ENCODE measurements at places on chromosomes 11 and 22. TPM values are rescaled to one million over a fixed set of nuclear protein-coding genes. Genes with fewer than 3 reads are reported as not detected.

DNA sequence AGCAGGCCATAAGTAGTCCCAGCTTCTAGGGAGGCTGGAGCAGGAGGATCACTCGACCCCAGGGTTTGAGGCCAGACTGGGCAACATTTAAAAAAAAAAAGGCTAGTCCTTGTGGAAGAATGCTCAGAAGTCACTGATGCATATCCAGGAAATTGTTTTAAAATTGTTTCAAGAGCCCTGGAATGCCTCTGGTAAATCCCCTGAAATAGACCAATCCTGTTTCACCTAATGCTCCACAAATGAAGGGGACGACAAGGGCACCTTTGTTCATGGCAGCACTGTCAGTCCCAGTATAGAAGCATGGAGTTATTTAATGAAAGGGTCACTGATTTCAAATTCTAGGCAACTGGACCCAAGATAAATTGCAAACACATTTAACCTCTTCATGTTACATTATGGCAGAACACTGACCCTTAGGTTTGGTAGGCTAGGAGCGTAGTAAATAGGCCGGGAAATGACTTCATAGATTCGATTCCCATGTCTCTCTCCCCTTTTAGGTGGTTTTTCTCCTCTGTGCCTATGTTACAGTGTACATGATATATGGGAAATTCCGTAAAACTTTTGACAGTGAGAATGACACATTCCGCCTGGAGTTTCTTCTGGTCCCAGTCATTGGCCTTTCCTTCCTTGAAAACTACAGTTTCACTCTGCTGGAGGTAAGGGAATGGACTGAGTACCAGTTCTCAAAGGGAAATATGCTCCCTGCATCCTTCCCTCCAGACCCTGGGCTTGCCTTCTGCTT, 11.4 kb downstream of the KDELR3 start:
- peak; percentile 63 for DNase-seq

- no peak for DNase-seq
Measured at GRCh38 chr11:33935461-33936456, 43.9 kb upstream of the LMO2 start.

DNA sequence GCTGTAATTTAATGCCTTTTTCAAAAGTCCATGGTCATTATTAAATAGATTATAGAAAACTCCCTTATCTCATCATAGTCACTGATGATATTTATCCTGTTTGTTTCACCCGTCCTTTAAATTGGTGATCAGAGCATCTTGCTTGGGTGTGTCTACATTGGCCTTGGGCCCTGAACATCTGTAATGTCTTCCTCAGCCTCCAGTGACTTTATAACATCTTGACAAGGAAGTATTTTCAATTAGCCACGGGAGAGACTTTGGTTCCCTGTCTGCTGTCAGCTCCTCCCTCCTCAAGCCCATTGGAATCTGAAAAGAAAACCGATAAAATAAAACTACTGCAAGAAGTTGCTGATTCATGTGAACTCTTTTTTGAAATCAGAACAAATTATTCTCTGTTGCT, 116.9 kb upstream of the TTC12 start:
- DNase-seq, result no peak

DNA sequence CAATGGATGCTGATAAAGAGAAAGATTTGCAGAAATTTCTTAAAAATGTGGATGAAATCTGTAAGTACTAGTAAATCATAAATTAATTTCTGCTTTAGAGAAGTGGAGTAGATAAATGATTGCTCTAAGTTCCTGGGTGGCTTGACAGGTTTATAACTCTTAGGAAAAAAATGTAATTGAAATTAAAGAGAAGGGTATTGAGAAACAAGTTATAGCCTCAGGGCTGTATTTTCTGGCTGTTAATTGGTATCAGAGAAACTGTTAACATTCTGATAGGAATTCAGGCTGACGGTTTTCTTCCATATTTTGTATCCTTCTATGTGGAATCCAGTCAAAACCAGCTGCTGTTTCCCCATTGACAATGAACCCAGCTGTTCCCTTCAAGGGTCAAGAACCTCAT, 1.9 kb downstream of the TTC12 start:
- no peak for DNase-seq

DNA sequence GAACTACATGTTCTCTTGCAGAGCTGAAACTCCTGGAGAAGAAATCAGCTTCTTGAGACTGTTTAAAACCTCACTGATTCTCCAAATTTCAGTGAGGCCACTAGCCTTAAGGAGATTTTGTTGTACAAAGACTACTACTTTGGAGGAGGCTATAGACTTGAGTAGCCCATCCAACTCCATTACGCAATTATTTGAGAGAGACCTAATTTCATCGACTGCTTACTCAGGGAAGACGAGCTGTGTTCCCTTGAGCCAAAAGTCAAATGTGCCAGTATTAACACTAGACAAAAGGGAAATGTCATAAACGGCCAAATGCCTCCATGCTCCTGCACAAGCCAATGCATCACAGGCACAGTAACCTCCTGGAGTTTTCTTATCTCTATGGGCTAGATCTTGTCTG, 182.8 kb upstream of the SESN3 start:
- no peak for DNase-seq

GRCh38 chr11:36388071-36388470, 92.0 kb downstream of the PRR5L start:
- no peak for DNase-seq

- DNase-seq, result no peak
Measured at GRCh38 chr11:23263466-23263865, 403.2 kb upstream of the CCDC179 start.

DNA sequence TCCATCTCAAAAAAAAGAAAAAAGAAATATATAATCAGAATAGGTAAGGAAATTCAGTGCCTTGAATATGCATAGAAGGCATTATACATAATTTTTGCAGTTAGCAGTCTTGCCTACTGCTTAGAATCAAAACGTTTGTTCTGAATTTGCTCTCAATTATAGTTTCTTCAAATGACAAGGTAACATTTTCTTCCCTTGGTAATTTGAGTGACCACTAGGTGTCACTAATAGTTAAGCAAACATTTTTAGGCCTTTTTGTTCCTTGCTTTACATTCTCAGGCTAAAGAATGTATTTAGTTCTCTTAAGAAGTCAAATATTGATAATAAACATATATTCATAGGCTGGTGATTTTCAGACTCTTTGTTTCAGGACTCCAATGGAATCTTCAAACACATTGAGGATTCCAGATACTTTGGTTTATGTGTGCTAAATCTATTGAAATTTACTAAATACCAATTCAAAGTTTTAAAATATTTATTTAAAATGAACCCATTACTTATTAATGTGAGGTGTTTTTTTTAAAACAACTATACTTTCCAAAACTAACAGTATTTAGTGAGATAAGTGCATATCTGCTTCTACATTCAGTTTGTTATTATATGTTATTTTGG, 55.0 kb upstream of the DEPDC7 start:
- DNase-seq, result peak; percentile 10

Gene TEX54
- not detected for total RNA-seq

Gene SREBF2
- 133 TPM for total RNA-seq

Gene MYEOV
- 36.9 TPM for total RNA-seq

Gene SLC6A5
- total RNA-seq, result not detected

Gene COA4
- total RNA-seq, result 80.8 TPM

Gene C11orf86
- total RNA-seq, result not detected

Gene RFPL2
- total RNA-seq, result not detected
